Hematopoietic multipotent progenitor cell treated with erythropoietin and hydrocortisone succinate and interleukin-3 and kit ligand, for 4 days (in vitro differentiated cells): ENCODE measurements at places on chromosomes 4 and X.

GRCh38 chr4:156578005-156578404, 393.6 kb downstream of the PDGFC start:
- DNase-seq, result no peak

DNA sequence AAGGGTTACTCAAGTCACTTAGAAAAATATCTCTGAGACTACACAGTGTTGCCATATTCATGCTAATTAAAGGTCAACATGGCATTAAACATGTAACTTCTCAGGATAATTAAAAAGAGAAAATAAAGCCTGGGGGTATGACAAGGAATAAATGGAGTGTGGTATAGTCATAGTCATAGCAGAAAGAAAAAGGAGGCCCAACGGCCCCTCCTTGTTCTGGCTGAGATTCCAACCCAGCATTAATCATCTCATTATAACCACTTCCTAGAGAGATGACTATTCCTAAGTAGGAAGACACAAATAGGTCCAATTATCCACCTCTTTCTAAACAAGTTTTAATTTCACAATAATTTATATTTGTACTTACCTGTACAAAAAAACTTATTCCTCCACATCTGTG, 778.4 kb upstream of the AADAT start:
- no peak for DNase-seq

DNA sequence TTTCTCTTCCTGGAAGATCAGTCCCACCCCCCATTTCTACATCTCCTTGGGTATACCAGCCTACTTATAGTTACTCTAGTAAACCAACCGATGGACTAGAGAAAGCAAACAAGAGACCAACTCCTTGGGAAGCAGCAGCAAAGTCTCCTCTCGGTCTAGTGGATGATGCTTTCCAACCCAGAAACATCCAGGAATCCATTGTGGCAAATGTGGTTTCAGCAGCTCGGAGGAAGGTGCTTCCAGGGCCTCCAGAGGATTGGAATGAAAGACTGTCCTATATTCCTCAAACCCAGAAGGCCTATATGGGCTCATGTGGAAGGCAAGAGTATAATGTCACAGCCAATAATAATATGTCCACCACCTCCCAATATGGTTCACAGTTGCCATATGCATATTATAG, 78.2 kb upstream of the MYOZ2 start:
- no peak for DNase-seq

GRCh38 chr4:98092833-98093439, 50.3 kb downstream of the STPG2 start:
- peak; percentile 56 for DNase-seq
